ENCODE measurements at places on chromosomes 13 and 19.

DNA sequence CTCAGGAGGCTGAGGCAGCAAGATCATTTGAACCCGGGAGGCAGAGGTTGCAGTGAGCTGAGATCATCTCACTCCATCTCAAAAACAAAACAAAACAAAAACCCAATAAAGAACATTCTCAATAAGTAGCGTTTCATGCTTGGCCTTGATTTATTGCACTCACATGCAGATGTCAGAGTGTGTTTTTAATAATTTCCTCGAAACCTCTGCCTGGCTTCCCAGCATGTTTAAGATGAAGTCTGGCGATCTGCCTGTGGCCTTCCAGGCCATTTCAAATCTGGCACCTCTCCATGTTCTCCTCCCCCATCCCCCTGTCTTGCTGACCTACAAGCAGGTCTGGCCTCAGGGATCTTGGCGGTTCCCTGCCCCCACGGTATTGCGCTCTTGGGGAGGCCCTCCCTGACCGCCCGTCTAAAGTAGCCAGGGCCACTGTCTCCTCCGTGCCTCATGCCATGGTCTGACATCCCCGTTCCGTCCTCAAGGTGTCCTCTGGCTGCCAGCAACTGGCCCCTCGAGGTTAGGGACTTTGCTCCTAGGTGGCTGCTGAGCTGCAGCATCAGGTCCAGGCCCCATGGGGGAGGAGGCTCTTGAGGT lies 1.6 kb downstream of the WDR88 start:
- peak; percentile 37 for DNase-seq

- peak; percentile 45 for DNase-seq
Measured at GRCh38 chr19:41882568-41883462, at the start of gene ARHGEF1. Gene ARHGEF1 (plus strand): TSS chr19:41883184. CDS start chr19:41888083, 4,899 bp downstream.

GRCh38 chr19:30896554-30896953 lies 452.7 kb downstream of the TSHZ3 start:
- DNase-seq: no peak

DNA sequence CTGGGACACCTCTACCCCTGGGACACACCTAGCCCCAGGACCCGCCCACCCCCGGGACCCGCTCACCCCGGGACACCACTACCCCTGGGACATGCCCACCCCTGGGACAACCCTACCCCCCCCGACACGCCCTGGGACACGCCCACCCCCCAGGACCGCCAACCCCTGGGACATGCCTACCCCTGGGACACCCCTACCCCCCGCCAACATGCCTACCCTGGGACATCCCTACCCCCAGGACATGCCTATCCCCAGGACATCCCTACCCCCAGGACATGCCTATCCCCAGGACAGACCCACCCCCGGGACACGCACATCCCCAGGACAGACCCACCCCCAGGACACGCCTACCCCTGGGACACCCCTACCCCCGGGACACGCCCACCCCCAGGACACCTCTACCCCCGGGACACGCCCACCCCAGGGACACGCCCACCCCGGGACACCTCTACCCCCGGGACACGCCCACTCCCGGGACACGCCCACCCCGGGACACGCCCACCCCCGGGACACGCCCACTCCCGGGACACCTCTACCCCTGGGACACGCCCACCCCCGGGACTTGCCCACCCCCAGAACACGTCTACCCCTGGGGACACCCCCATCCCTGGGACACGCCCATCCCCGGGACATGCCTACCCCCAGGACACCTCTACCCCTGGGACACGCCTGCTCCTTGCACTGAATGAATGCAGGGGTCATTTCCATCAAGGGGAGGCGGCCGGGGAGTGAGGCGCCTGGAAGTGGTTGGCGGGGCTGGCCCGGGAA lies 32.3 kb downstream of the ADPRHL1 start:
- no peak for DNase-seq

GRCh38 chr19:20243629-20244028 lies 76.6 kb downstream of the ZNF486 start:
- DNase-seq: no peak

GRCh38 chr13:98506728-98507230 lies 70.1 kb downstream of the STK24 start:
- no peak for DNase-seq

GRCh38 chr13:46834657-46835056 lies 37.7 kb upstream of the ESD start:
- no peak for DNase-seq

- DNase-seq: no peak
Measured at GRCh38 chr13:45331692-45332035, 9.3 kb downstream of the TPT1 start.

DNA sequence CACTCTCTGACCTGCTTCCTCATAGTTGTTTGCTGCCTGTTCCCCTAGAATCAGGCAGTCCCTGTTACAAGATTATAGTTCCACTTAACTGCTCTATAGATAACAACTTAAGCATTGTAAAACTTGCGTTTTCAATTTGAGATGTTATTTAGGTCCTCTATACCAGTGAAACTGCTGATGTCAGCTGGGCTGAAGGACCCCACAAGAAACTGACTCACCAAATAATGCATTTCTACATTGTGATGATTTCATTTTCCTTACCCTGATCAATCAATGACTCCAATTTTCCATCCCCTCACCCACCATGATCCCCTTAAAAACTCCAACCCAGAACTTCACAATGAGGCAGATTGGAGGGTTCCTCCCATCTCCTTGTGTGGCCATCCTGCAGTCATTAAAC lies 280.7 kb downstream of the SLITRK1 start:
- DNase-seq: no peak

DNA sequence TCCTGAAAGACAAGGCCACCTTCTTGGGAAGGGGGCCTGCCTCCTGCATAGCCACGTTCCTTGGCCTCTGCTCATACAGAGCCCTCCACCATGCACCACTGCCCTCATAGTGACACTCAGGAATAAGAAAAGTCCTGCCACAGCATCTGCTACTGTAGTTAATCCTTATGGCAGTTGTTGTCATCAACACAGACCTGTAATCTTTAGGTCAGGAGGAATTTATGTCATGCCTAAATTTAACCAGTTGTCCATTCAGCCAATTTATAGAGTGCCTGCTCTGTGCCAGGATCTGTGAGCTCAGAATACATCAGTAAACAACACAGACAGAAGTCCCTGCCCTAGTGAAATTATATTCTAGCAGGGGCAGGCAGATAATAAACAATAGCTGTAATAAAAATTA lies 44.4 kb downstream of the FAM124A start:
- DNase-seq: no peak

GRCh38 chr19:32677657-32678056 lies 2.0 kb downstream of the RGS9BP start:
- DNase-seq: no peak

DNA sequence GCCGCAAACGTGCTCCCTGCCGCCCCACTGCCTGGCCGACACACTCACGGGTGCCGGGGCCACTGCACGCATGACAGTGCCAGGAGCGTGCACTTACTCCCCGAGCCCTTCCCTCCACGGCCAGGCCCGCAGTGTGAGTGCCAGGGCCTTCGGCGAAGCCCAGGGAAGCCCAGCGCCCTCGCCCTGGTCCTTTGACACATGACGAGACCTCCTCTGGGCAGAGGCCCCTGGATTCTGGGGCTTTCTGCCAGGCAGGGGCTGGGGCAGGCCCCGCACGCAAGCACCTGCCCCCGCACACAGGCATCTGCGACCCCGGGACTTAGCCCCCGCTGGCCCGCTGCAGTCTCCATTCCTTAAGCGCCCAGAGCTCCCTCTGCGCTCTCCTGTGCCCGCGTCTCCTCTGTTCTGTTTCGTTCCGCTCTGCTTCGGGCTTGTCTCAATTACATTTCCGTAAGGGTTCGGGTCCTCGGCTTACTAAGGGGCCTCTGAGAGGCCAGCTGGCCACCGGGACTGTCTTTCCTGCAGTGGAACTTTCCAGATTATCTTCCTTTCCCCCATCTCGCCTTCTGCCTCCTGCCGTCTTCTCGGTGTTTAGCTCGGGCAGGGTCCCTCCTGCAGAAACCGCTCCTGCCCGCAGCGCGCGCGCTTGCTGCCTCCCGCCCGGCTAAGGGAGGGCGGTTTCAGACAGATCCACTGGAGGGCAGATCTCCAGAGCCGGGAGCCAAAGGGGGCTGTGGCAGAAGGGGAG lies 98.8 kb downstream of the ING1 start:
- no peak for DNase-seq

- peak; percentile 13 for DNase-seq
Measured at GRCh38 chr13:100382785-100383184, 205.8 kb downstream of the GGACT start.

DNA sequence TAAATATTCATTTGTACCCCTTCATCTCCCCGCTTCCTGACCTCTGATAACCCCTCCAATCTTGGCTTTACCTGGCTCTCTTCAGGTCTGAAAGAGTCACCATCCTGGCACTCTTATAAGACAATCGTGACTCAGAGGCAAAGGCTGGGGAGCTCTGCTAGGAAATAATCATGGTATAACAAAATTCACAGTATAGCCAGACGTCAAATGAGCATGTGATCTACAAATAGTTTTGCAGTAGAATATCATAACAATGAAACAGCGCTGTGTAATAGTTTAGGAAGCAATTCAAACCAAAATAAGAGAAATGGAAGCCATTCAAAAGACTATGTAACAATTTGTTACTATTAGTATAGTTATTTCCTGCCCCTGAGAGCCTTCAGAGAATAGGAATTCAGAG lies 34.2 kb downstream of the RXFP2 start:
- peak; percentile 69 for DNase-seq

GRCh38 chr19:21109116-21109515 lies 27.1 kb downstream of the ZNF714 start:
- DNase-seq: peak; percentile 57

DNA sequence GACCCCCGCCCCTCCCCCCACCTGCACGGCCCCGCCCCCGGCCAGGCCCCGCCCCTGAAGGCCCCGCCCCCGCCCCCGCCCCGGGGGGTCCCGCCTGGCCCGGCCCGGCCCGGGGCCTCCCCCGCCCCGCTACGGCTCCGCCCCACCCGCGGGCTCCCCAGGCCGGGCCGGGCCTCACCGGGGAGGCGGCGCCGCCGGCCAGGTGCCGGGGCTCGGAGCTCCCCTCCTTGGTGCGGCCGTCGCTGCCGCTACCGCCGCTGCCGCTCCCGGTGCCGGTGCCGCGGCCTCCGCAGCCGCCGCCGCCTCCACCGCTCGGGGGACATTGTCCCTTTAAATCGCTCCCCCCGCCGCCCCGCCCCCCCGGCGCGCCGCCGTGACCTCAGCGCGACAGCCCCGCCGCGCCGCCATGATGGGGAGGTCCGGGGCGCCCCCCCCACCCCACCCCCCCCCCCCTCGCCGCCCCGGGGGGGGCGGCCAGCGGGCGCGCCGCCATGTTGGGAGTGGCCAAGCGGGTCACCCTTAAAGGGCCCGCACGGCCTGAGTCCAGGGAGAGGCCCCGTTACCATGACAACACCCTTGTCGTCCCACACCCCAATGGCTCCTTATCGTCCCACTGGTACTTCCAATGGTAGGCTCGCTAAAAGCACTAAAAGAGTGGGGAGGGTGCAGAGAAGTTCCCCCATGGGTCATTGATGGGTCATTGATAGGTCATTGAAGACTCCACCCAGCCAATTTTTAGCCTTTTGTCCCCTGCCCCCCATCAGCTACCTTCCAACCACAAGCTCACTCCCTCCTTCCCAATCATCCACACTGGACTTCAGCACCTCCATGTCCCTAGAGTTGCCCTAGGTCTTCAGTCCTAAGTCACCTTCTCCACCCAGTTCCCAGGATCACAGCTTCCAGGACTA lies at the start of gene WIZ:
Gene WIZ, minus strand, starts transcription at position 337 of the 908 bp plus-strand sequence. CDS start 1,649 bp downstream, outside the sequence.
- peak; percentile 70 for DNase-seq

- peak; percentile 82 for DNase-seq
Measured at GRCh38 chr13:40388617-40389016, 277.8 kb downstream of the FOXO1 start.

DNA sequence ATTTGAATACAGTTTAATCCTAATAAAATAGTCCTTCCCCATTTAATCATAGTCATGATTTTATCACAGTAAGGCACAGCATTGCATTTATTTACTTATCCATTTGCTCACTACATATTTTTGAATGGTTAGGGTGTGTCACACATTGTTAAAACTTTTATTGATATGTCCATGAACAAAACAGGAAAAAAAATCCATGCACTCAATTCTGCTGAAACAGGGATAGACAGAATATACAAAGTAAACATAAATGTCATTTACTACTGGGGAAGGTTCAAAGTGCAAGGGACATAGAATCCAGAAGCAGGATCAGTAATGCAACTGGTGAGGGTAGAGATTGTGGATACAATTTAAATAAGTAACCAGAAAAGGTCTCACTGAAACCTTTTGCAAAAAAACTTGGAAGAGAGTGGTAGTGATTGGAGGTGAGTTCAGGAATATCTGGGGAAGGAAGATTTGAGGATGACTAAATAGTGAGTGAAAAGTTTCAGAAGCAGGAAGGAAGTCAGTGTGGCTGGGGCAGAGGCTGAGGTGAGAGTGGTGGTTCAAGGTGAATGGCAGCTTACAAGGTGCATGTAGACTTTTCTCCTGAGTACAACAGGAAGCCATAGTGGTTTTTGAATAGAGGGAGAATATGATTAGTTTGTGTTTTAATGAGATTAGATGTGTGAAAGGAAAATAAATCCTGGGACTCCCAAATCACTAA lies 387.2 kb upstream of the ATXN8OS start:
- no peak for DNase-seq

DNA sequence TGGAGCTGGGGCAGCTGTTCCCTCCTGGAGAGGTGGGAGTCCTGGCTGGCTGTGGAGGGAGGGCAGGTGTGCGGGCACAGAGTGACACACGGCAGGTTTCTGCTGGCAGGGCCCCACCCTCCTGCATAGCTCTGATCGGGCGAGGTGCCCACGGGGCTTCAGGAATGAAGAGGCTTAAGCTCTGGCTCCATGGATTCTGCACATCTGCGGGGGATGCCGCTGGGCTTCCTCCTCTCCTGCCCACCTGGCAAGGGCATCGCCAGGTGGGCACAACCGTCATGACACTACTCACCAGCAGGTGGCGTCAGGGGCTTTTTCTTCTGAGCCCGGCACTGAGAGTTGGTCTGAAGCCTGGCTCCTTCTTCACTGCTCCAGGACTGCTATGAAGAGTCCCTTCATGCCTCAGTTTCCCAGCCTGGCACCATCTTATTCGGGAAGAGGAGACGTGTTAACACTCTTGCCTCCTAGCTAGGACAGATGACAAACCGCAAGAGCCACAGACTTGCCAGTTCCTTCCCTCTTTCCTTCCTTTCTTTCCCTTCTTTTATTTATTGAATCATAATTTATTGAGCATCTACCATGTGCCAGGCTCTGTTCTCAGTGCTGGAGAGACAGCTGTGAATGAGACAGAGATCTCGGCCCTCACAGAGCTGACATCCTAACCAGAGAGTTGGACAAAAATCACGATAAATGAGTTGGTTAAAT lies 15.2 kb upstream of the PAK4 start:
- peak; percentile 54 for DNase-seq

GRCh38 chr13:44303681-44304432 lies 69.8 kb upstream of the SERP2 start:
- no peak for DNase-seq

- no peak for DNase-seq
Measured at GRCh38 chr19:29001597-29002245, 211.2 kb downstream of the UQCRFS1 start.

- DNase-seq: no peak
Measured at GRCh38 chr13:110984381-110984780, 69.5 kb upstream of the ANKRD10 start.

GRCh38 chr19:32231020-32231419 lies 114.4 kb upstream of the ZNF507 start:
- no peak for DNase-seq
